Left renal pelvis (tissue), 4 donors: ENCODE measurements at places on chromosomes 7 and 10. TPM values are rescaled to one million over a fixed set of nuclear protein-coding genes. Genes with fewer than 3 reads are reported as not detected.

PALD1 gene
- 11.2 TPM for polyA plus RNA-seq

DNA sequence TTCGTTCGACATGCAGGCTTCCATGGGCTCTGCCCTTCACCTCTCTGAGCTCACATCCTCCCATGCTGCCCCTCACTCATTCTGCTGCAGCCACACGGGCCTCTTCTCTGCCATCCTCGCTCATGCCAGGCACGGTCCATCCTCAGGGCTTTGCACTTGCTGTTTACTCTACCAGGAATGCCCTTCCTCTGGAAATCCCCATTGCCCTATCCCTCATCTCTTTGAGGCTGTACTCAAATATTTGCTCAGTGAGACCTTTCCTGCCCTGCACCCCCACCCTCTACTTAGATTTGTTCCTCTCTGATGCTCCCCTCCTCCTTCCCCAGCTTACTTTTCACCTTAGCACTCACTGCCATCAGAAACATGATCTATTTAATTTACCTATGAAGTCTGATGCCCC, 107.0 kb upstream of the ZNF716 start:
- no peak for DNase-seq

GRCh38 chr7:47228386-47229014, 353.4 kb downstream of the TNS3 start:
- no peak for DNase-seq

DNA sequence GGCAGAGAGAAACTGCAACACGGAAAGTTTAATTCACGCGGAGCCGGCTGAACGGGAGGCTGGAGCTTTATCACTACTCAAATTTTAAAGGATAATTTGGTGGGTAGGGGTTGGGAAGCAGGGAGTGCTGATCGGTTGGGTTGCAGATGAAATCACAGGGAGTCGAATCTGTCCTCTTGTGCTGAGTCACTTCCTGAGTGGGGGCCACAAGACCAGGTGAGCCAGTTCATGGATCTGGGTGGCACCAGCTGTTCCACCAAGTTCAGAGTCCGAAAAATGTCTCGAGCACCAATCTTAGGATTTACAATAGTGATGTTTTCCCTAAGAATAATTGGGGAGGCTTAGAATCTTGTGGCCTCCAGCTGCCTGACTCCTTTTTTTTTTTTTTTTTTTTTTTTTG, 3.6 kb upstream of the PRAP1 start:
- DNase-seq = no peak

DNA sequence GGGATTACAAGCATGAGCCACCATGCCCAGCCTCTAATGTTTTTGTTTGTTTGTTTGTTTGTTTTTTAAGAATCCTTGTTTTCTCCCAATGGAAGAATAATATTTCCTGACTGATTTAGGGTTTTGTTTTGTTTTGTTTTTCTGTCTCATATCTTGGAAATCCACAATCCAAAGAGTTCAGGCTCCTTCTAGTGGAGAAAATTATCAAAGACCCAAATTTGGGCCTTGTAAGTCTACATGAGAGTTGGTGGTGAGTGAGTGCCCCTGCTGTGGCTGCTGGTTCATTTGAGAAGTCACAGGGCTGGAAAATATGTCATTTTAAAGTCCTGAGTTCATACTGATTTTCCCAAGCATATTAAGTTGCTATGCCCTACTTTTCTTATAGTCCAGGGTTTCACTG, 33.5 kb upstream of the KLHL7 start:
- no peak for DNase-seq

GIMAP4 gene
- polyA plus RNA-seq = 20.7 TPM
